NCI-H1092 (cell line): ENCODE measurements at places on chromosomes 3 and 15.

DNA sequence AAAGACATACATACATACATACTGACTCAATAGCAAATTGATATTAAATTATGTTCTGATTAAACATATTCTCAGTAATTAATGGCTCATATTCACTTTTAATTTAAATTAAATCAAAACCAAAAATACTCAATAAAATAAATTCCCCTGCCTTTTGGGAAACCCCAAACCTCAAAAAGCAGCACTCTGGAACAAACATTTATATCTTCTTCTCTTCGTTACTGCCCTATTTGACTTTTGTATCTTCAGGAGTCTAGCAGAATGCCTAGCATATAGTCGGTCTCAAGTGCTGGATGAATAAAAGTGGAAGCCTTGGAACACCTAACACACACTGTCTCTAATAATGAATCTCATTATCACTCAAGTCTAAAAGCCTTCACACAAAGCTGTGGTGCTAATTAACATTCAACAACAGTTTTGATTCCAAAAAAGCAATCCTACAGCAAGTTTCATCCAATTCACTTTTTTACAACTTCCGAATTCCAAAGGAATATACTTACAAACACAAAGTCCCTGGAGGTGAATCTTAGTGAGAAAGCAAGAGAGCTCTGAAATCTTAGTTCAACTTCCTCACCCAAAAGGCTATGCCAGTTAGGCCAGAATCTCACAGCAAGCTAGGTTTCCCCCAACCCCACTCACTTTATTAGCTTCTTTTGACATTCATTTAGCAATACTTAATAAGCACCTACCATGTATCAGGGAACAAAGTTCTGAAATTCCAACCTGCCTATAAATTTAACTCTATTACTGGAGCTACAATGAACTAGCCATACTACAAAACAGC is 35.0 kb downstream of the GSK3B start:
- no peak for DNase-seq

DNA sequence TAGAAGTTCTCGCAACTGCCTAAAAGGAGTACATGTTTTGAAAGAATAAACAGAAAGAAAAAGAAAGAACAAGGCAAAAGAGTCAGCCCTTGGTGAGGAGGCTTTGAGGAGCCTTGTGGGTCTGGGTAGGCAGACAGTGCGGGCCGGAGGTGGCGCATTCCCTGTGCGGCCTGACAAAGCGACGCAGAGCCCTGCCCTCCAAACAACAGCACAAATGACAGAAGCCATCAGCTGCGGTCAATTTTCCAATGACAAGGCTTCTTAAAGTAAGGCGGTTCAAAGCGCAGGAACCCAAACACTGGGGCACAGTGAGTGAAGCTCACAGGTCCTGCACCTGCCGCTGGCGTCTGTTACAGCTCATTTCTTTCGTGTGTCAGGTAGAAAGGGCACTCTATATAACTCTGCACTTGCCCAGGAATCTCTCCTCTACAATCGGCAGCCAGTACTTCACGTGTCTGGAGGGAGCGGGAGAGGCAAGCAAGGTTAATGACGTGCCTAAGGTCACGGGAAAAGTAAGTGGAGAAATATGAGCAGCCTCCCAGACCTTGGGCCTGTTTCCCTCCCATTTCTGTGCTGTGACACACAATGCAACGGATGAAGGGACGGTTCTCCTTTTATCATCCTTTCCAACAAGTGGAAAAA is 178.1 kb downstream of the OPA1 start:
- DNase-seq = no peak

GRCh38 chr3:94362393-94362792 is 299.5 kb downstream of the NSUN3 start:
- no peak for DNase-seq

GRCh38 chr15:83571820-83572707 is 81.9 kb upstream of the ADAMTSL3 start:
- no peak for DNase-seq

GRCh38 chr3:195128255-195129071 is 142.5 kb downstream of the XXYLT1 start:
- DNase-seq = no peak

GRCh38 chr3:111764645-111765091 is 94.4 kb upstream of the PHLDB2 start:
- no peak for DNase-seq

- no peak for DNase-seq
These were observed 60.5 kb upstream of the TFRC start for GRCh38 chr3:196142202-196142956.
